ENCODE measurements at places on chromosomes 3 and 15.

GRCh38 chr3:159668990-159669476 lies 319.6 kb upstream of the IL12A start:
- DNase-seq: no peak

DNA sequence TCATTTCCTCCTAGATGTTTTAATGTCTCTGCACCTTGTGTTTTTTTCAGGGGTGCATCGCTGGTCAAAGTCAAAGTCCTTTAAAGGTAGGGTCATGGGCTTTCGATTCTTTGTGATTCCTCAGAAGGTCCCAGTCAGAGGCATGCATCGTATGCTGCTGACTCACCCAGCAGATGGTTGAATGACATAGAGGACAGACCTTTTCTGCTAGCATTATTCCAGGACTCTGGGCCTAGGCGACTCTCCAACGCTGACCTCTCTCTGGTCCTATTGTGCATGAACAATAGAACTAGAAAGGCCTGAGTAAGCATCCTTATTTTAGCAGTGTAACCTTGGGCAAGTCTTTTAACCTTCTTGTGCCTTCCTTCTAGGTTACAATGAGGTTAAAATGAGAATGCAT lies 75.9 kb downstream of the DGKG start:
- no peak for DNase-seq

DNA sequence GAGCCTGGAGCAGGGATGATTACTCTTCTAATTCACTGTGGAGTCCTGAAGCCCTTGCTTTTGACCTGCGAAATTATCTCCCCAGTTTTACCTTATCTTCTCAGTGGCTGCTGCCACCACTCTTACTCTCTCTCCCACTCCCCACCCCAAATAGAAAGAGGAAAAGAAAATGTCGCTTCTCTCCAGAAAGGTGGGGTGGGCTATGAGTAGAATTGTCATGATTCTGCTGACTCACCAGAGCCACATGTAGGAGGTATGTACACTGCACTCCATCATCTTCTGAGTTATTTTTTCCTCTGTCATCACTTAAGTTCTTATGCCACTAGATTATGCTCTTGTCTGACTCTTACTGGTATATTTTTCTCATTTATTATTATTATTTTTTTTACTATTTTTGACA lies 43.9 kb upstream of the TMEM158 start:
- DNase-seq: no peak

DNA sequence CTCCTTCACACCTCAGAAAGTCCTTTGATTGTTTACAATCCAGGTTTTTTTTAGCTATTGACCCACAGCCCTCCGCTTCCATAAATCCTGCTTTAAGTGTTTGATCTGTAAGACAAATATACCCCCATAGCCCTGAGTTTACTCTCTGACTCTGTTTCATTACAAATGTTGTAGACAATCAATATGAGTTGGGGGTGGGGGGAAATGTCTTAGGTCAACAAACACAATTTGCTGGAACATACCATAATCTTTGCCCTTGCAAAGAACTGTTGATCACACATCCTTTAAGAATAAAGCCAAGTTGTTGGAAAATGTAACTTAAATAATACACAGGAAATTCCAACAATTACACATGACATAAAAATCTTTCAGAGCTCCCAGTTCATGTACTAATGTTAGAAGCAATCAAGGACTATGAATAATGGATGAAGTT lies 301.8 kb upstream of the SEMA6D start:
- DNase-seq: no peak

- no peak for DNase-seq
Measured at GRCh38 chr3:196563721-196564225, 4.6 kb downstream of the WDR53 start.

DNA sequence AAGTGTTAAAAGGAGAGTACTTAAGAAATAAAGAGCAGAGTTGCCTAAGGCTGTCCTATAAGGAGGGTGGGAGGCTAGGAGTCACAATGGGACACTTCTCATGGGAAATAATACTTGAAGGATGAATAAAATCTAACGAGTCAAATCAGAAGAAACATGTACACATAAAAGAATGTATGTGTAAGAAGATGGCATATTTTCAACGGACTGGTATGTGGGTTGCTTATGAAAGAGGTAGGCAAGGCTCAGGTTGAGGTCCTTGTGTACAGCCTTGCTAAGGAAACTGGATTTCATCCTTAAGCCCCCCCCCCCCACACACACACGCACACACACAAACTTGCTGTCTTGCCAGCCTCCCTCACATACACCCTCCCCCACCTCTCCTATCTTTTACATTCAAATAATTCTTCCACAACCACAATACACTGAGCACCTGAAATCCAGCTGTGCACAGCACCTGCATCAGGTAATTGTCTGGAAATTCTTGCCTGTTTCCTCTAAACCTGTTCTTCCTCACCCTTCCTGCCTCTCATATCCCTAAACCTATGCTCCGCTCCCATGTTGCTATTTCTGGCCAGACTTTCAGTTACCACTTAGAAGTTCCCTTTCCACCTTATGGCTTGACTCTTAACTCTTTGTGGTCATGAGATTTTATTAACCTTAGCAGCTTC lies 79.2 kb downstream of the FMN1 start:
- DNase-seq: no peak

- no peak for DNase-seq
Measured at GRCh38 chr3:32238453-32239306, at the start of gene CMTM8. Gene CMTM8 (plus strand): TSS chr3:32238680. CDS start chr3:32238973, 293 bp downstream.

DNA sequence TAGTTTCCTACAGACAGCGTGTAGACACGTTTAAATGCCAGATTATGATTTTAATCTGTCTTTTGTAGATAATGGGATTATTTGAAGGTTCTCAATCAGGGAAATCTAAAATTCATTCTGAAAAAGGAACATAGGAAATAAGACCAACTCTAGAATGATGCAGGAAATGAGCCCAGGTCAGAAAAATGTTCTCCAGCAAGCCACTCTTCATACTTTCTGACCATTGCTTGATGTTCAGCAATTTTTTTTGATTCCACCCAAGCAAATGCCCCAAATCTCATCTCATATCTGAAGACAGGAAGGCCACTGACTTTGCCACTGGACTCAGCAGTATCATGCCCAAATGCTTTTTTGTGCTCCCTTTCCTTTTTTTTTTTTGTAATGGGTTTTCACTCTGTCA lies 373.4 kb downstream of the LPP start:
- no peak for DNase-seq

DNA sequence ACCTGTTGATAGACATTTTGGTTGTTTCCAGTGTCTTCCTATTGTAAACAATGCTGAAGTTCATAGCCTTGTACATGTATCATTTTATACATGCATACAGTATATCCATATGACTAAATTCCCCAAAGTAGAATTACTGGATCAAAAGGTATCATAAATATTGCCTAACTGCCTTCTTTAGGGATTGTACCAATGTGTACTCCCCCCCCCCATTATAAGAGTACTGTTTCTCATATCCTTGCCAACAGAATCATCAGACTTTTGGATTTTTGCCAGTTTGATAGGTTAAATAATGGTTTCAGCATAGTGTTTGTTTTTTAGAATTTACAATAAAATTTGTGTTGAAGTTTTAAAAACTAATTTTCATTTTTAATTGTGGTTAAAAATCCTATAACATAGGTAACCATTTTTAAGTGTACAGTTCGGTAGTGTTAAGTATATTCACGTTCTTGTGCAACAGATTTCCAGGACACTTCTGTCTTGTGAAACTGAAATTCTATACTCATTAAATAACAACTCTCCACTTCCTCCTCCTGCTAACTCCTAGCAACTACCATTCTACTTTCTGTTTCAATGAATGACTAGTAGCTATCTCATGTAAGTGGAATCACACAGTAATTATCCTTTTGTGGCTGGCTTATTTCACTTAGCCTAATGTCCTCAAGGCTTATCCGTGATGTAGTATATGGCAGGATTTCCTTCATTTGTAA lies 30.8 kb upstream of the MAP3K13 start:
- no peak for DNase-seq

GRCh38 chr15:44243141-44243540 lies 45.4 kb upstream of the GOLM2 start:
- DNase-seq: no peak

- no peak for DNase-seq
Measured at GRCh38 chr3:20405231-20405630, 219.2 kb upstream of the SGO1 start.

- DNase-seq: no peak
Measured at GRCh38 chr3:100073714-100074307, 40.5 kb downstream of the FILIP1L start.

- DNase-seq: no peak
Measured at GRCh38 chr3:55531321-55531720, 44.2 kb upstream of the WNT5A start.

DNA sequence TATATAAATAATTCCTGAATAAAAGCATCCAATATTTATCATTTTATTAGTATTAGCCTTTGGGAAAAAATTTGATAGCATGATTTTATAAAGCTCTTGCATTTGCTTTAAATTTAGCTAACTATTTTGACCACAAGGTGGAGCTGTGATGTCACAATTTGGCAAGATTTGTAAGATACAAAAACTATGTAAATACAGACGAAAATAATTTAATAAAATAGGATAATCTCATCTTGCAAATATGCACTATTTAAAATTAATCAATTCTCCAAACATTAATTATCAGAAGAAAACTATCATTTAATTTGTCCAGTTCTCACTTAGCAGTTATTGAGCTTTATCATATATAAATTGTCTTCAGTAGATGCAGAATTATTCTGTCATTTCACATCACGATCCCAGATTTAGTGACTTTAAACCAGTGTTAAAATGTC lies 95.4 kb downstream of the PLOD2 start:
- DNase-seq: no peak

GRCh38 chr3:154799800-154800199 lies 280.3 kb upstream of the MME start:
- DNase-seq: no peak
